ENCODE measurements at places on chromosomes 12 and 14.

GRCh38 chr14:85528080-85528896 is 1.7 kb upstream of the FLRT2 start:
- DNase-seq: no peak

- DNase-seq: peak; percentile 10
Observed at GRCh38 chr14:66944872-66945271, 244.4 kb upstream of the GARIN2 start.

DNA sequence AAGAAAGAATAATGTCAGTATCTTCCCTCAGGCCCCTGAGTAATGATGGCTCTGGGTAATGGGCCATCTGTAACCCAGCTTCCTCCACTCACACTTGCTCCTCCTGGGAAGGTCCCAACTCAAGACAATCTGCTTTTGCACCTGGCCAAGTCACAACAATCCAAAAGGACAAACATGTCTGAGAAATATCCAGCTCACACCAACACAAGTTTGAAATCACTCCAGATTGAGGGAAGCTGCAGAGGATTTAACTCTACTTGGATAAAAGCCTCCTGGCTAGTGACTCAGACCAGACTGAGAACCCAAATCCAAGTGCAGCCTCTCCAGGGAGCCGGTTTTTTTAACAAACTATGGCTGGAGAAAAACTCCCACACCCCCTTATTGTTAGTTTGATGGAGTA is 34.2 kb downstream of the RTRAF start:
- DNase-seq: no peak

GRCh38 chr12:76586764-76587395 is 27.3 kb upstream of the OSBPL8 start:
- peak; percentile 12 for DNase-seq

- DNase-seq: peak; percentile 63
Observed at GRCh38 chr14:77593501-77593961, 22.9 kb downstream of the SPTLC2 start.

DNA sequence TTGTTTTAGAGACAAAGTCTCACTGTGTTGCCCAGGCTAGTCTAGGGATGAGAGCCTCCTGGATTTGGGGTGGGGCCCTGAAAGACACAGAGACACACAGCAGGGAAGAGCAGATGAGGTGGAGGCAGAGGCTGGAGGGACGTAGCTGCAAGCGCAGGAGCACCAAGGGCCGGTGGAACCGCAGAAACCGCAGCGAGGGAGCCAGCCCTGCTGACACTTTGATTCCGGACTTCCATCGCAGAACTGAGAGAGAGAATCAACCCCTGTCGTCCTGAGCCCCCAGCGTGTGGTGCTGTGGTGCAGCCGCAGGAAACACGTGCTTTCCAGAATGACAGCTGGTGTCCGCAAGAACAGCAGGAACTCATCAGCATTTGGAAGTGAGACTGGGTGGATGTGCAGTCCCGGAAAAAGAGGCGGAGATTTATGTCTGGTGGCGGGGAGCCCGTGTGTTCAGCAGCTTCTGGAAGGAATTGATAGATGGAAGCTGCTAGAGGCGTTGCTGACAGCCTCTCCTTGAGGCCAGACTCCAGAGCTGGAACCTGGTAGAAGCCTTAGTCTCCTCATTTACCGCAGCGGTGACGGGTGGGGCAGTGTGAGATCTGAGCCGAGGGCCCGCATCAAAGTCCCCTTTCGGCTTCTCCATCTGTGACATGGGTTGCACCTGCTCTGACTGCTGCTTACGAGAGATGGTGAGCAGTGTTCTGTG is 21.9 kb upstream of the KLC1 start:
- peak; percentile 81 for DNase-seq

DNA sequence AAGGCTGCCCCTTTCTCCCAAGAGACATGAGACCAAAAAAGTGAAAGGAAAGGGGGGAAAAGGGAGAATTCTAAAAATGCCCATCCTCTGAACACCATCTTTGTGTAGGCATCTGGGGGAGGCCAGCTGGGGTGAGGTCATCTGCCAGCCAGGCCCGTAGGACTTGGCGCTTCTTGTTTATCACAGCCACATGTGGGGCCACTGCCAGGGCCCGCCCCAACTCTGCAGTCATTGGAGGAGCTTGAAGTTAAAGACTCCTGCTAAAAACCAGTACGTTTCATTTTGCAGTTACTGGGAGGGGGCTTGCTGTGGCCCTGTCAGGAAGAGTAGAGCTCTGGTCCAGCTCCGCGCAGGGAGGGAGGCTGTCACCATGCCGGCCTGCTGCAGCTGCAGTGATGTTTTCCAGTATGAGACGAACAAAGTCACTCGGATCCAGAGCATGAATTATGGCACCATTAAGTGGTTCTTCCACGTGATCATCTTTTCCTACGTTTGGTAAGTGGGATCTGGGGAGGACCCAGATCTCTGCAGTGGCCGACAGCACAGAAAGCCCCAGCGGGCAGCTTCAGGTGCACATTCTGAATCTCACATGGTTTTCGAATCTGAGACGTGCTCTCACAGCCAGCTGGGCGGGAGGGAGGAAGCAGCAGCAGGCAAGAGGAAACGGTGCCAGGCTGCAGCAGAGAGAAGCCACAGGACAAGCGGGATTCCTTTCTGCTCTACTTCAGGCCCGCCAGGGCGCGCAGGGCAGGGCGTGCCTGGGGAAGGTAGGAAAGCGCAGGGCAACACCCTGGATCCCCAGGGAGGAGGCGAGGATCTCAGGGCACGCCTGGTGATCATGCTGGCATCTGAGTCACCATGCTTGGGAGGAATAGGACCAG is at the start of gene P2RX7:
Gene P2RX7, plus strand, starts transcription at position 276 of the 881 bp plus-strand sequence. Its CDS starts 95 bp downstream, at position 371.
- DNase-seq: peak; percentile 58

- DNase-seq: no peak
Observed at GRCh38 chr14:104650981-104651875, 38.2 kb upstream of the INF2 start.

DNA sequence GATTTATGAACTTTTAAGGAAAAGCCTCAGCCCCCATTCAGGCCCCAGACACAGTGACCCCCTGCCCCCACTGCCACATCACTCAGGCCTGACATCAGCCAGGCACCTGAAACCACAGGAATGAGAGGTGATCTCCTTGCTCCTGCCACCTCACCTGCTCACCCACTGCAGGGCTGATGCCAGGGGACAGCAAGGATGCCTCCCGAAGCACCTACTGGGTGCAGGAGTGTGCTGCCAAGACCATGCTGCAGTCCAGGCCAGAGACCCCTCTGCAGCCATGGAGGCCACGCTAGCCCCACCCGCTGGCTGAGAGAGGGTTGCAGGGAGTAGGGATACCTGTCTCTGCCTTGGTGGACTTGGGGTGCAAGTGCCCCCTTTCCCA is 18.6 kb upstream of the KRT7 start:
- DNase-seq: no peak

- no peak for DNase-seq
Observed at GRCh38 chr12:104055686-104056388, 5.8 kb upstream of the GLT8D2 start.

DNA sequence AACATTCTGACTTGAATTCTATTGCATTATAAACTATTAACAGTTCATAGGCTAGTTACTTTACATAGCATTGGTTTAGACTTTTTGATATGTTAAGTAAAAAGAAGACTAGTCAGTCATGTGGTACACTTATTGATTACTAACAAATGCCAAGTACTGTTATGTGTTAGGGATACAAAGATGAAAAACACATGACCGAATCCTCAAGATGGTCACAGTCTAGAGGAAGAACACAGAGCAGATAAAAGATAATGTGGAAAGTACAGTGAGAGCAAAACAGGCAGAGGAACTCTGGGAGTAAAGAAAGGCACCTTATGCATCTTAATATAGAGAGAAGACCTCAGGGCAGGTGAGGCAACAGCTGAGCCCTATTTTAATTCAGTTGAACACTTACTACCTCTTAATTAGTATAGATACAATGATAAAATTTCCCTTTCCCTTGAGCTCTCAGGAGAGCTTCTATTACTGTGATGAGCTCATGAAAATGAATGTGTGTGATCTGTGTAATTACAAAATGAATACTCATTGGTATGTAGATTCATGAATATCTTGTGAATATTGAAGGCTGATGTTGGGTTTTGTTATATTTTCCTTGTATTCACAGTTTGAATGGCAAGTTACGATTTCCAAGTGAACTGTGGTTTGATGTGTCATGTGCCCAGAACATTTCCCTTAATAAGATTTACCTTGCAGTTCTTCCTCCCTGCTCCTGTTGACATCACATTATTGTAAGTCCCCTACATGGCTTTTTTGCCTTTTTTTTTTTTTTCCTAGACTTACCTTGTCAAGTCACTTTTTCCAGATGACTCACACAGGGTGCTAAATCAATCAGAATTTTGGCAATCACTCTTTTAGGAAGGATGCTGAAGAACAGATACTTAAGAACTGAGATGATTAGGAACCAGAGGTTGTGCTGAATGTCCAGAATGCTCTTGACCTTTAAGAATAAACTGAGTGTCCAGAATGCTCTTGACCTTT is 29.5 kb upstream of the MSRB3 start:
- no peak for DNase-seq

GRCh38 chr12:124917841-124918621 is 3.6 kb upstream of the UBC start:
- peak; percentile 42 for DNase-seq

DNA sequence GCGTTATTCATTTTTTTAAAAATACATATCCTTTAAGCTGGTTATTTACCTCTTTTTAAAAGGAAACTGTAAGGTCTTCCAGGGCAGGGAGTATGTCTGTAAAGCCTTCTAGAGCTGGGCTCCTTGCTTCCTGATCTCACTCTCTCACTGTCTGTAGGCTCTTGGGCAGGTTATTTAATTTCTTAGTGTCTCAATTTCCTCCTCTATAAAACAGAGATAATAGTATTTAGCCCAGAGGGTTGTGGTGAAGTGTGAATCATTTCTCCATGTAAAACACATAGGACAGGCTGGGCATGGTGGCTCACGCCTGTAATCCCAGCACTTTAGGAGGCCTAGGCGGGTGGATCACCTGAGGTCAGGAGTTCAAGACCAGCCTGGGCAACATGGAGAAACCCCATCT is 25.9 kb upstream of the LTA4H start:
- no peak for DNase-seq

GRCh38 chr12:123813349-123813748 is 51.2 kb downstream of the DNAH10 start:
- DNase-seq: no peak

- no peak for DNase-seq
Observed at GRCh38 chr14:104461676-104462449, 117.7 kb upstream of the C14orf180 start.

GRCh38 chr12:79691511-79692248 is 916 bp upstream of the PAWR start:
- DNase-seq: no peak

DNA sequence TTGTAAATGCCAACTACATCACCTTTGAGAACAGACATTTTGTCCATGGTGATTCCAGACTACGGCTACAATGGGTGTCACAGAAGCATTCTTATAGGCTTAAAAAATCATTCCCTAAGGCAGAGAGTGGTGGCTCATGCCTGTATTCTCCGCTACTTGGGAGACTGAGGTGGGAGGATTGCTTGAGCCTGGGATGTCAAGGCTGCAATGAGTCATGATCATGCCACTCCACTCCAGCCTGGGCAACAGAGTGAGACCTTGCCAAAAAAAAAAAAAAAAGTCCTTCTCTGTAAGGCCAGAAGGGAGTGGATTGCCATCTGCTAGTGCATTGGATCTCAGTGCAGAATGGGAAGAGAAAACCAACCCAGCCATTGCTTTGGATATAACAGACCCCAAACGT is 522.5 kb downstream of the VRK1 start:
- no peak for DNase-seq

DNA sequence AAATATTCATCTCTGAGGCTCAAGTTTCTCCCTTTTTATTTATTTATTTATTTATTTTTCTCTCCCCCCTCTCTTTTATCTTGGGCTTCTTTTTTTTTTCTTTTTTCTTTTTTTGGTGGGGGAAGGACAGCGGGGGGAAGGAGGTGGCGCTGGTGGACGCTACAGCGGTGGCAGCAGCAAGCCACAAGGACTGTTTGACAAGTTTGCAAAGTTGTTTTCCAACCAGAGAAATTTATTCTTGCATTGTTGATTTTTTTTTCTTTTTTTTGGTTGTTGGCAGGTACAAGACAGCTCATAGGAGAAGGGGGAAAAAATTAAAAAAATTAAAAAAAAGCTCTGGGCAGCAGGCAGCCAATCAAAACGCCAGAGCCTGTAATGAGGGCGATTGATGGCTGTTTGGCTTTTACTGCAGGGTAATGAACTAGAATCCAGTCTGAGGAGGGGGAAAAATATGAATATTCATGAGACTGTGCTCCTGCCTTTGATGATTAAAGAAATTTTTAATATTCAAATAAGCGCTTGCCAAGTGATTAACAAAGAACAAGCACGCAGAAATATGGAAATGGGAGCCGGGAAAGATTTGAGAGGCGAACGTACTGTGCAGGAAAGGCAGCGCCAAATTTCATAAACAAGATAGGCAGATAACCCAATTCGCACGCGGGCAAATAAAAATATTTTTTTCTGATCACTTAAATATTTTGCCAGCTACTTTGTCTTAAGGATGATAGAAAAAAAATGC is 36.2 kb downstream of the BCL11B start:
- DNase-seq: no peak

DNA sequence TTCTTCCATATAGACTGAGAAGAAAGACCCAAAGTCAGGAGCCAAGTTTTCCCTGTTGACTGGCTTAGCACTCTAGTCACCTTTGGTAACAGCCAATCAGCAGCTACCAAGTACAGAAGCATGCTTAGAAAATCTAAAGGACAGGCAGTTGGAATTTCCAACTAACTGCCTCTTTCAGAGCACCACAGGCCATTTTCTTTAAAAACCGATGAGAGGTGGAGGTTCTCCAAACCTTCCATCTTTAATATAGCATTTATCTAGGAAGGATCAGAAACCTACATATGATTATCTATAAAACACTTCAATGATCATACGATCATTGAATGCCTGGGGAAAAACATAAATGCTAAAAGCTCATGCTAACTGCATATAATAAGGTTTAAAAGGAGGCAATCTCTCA is at the start of gene CATSPERB:
Gene CATSPERB, minus strand, starts transcription at position 101 of the 400 bp plus-strand sequence. CDS start 2,607 bp downstream, outside the sequence.
- no peak for DNase-seq

- DNase-seq: no peak
Observed at GRCh38 chr12:64672925-64673409, 62.7 kb downstream of the RASSF3 start.

- no peak for DNase-seq
Observed at GRCh38 chr14:77442196-77442595, 15.2 kb downstream of the VIPAS39 start.

DNA sequence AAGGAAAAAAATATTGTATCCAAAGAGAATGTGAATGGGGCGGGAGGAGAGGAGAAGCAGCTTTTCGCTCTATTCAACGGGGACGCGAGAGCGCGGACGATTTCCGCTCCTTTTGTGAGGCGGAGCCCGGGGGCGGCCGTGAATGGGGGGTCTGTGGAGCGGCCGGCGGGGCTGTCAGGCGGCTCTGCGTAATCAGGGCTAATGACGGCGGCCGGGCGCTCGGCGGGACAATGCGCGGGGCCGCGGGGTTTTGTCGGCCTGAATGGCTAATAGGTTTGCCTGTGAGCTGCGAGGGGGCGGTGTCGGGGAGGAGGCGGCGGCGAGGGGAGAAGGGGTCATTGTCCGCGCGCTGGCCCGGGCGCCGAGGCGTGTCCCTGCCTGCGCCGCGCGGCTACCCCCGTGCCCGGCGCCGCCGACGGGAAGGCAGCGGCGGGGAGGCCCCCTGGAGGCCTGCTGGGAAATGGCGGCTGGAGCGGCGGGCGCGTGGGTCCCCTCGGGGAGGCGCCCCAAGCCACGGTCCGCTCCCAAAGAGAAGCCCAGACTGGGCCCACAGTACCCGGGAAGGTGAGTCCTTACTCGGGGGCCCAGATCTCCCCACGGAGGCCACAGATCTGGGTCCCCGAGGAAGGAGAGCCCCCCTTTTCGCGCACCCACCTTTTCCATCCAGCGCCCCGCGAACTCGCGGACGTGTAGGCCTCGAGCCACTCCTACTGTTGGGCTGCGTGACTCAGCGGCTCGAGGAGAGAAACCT is 6.0 kb downstream of the SIX6 start:
- DNase-seq: no peak

- no peak for DNase-seq
Observed at GRCh38 chr12:95446506-95446900, 27.4 kb upstream of the METAP2 start.

All from GM06990 (cell line).